ENCODE measurements at places on chromosomes 1 and 21.

DNA sequence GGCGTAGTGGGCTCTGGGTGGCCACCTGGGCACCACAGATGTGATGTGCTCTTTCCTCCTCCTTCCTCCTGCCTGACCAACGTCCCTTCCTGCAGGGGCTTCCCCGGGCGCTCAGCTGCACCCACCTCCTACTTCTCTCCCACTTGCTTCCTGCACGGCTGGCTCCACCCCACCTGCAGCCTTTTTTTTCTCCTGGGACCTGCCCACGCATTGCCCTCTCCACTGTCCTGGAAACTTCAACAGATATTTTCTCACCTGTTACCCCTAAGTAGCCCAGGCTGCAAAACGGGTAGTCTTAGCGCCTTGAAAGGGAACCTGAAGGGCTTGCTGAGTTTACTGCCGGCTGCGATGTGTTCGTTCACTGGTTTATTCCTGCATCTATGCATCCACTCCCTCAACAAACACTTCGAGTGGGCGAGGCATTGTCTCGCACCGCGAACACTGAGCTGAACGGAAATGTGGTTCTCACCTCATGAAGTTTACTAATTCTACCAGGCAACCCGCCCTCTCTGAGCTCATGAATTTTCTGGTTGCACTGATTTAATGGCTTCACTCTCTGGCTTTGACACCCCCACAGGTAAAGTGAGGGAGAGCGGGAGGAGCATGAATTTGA lies 23.6 kb downstream of the ZBTB18 start:
- DNase-seq = no peak

- no peak for DNase-seq
These were observed 486.4 kb downstream of the PLPP3 start for GRCh38 chr1:56092684-56093570.

DNA sequence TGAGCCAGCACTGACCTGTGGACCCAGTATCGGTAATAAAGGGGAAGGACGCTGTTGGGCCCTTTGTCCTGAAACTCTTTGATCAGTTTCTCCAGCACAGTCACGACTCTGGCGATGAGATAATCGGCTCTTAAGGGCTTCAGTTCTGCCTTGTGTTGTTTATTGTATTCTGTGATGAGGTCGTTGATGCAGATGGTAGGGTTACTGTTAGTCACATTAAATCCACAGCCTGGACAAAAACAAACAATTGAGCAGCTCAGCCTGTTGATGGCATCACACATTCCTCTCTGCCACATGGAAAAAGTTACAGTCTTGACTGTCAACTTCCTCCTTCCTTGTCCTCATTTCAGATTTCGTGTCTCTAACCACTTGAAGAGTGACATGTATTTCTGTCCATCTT lies 57.6 kb downstream of the SIM2 start:
- DNase-seq = no peak

DNA sequence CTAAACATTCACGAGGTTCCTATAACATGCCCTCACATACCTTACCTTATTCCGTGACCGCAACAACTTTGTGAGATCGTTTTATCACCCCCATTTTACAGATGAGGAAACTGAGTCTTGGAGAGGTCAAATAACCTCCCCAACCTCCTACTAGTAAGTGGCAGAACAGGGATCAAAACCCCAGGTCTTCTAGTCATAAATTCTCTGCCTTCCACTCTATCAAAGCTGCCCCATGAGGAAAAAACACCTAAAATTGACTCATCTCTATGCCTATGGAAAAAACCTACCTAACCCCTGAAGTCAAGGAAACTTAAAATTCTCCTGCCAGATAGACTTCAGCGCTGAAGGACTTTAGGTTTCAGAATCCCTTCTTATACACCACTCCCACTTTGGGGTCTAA lies 69.5 kb upstream of the ERRFI1 start:
- no peak for DNase-seq

DNA sequence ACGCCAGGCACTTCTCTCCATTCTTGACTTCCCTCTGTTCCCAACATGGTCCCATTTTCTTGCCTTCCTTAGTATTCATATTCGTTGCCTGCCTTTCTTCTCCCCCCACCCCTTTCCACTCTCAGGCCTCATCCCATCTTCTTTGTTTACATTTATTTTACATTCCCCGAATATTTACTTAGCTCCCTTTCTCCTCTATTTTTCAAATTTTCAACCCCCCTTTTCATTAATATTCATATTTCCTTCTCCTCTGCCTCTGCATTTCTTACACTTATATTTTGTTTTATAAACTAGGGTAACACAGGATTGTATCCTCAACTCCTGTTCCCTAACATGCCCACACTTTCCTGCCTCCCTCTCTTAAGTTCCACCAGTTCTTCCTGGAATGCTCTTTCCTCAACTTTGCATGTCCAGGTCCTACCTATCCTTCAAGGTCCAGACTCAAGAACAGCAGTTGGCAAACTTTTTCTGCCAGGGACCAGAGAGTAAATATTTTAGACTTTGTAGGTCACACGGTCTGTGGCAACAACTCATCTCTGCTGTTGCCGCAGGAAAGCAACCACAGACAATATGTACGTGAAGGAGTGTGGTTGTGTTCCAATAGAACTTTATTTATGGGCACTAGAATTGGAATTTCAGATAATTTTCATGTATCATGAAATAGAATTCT lies 29.8 kb upstream of the A3GALT2 start:
- no peak for DNase-seq

DNA sequence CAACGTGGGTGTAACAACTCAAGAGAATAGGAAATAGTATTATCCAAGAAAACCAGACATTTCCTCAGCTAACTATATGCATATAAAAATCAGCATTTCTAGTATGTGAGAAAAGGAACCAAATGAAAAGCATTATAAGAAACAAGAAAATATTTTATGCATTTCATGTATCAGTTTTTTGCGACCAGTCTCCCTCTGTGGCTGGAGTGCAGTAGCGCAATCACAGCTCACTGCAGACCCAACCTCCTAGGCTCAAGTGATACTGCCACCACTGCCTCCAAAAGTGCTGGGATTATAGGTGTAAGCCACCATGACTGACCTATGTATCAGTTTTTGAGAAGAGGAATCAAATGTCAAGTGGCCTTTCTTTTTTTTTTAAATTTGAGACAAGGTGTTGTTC lies 31.0 kb downstream of the SLC16A1 start:
- DNase-seq = no peak

All from amygdala (tissue), 56 donors.